ENCODE measurements at places on chromosomes 3 and 15.

GRCh38 chr3:38121451-38121831 lies 15.5 kb downstream of the ACAA1 start:
- DNase-seq, result peak; percentile 40

- DNase-seq, result no peak
Observed at GRCh38 chr3:177835917-177836316, 638.6 kb upstream of the TBL1XR1 start.

GRCh38 chr3:53733446-53733845 lies 112.8 kb downstream of the CHDH start:
- no peak for DNase-seq

GRCh38 chr15:30929982-30930381 lies 26.3 kb downstream of the FAN1 start:
- no peak for DNase-seq

DNA sequence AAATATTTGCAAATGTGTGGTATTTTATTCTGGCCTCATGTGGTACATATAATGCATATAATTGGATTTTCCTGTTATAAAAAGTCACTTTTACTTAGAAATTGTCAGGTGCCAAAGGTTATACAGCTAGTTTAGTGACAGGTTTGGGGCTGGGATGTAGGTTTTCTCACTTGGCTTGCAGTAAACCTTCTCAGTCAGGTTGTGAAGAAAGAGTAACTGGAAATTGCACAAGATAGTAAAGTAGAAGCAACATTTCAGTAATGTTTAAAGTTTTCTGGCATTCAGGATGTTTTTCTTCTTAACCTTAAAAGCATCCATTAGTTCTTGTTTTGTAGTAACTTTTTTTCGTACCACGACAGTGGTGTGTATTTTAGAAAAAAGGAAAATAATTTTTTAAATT lies 53.9 kb downstream of the MEF2A start:
- DNase-seq, result no peak

DNA sequence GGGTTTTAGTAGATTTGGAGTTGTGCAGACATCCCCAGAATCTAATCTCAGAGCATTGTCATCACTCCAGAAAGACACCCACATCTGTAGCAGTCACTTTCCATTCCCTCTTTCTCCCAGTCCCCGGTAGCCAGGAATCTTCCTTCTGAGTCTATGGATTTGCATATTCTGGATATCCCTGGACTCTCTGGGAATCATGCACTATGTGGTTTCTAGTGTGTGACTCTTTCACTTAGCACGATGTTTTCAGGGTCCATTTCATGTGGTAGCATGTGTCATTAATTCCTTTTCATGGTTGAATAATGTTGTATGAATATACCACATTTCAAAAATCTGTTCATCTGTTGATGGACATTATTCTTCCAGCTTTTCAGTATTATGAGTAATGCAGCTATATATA lies 29.3 kb downstream of the FBLN2 start:
- no peak for DNase-seq

- DNase-seq, result no peak
Observed at GRCh38 chr15:68706256-68706655, 114.4 kb downstream of the ANP32A start.

DNA sequence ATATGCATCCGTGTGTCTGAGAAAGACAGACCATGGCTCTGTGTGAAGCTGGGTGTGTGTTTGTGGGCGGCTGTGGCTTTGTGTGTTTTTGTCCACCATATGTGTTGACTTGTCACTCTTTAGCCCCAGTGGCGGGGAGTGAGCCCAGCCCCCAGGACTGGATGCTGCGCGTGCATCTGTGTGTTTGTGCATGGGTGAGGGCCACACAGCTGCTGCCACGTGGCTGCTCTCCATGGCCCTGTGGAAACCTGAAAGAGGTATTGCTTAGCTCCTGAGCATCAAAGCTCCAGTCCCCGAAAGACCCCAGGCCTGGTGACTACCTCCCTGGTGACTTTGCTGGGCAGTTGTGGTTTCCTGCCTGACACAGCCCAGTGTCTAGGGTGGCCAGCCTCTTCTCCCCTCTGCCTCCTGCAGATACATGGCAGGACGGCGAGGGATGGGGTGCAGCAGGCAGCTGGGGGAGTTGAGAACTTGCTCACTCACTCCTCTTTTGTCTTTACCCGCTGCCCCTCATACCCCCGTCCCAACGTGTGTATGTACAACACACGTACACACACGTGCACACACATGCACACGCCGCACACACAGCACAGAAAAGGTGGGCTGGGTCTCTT lies 6.5 kb downstream of the EPHB3 start:
- peak; percentile 43 for DNase-seq

GRCh38 chr15:29126821-29127461 lies 142.7 kb downstream of the NSMCE3 start:
- DNase-seq, result no peak

GRCh38 chr3:193372783-193373182 lies 5.8 kb downstream of the ATP13A5 start:
- DNase-seq, result no peak

- no peak for DNase-seq
Observed at GRCh38 chr3:95343767-95344166, 1280.9 kb downstream of the NSUN3 start.

- no peak for DNase-seq
Observed at GRCh38 chr15:37291920-37292319, 191.6 kb upstream of the MEIS2 start.

- DNase-seq, result no peak
Observed at GRCh38 chr3:185880600-185880999, 55.8 kb upstream of the IGF2BP2 start.

DNA sequence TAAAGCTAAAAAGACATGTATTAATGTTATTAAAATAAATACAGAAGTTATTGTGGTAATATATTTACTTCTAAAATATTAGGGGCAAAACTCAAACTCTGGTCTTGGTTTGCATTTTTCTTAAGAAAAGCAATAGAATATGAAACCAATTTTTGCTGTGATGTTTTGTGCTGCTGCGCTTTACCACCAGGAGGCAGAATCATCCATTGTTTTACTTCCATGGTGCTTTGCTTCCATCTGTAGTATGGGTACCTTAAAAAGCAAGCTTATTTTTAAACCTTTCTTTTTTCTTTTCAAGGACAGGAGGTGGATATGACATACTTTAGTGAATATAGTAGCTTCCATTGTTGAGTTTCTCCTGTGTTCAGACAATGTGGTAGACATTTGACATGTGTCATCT lies 46.6 kb upstream of the MRPL3 start:
- DNase-seq, result no peak

Measured in cerebellar cortex (tissue), 1 donor.